NCI-H2029 treated with DMSO at 0.1 percent for 48 hours (cell line): ENCODE measurements at places on chromosomes 2 and 18.

DNA sequence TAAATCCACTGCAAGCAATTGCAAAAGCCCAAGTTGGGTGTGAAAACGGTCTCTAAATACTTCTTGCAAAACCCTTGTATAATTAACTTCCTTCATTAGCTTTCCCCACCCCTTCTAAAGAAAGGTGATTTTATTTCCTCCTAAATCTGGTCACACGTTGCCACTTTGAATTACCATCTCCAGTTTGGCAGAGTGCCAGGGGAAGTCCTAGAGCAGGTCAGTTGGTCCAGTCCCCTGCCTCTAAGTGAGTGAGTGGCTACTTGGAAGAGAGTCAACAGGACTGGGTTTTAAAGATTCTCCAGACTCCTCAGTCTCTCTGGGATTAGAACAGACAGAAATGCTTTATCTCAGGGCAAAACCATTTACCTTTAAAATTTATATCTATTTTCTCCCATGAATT lies 18.7 kb upstream of the LYPD6B start:
- peak; percentile 51 for DNase-seq

DNA sequence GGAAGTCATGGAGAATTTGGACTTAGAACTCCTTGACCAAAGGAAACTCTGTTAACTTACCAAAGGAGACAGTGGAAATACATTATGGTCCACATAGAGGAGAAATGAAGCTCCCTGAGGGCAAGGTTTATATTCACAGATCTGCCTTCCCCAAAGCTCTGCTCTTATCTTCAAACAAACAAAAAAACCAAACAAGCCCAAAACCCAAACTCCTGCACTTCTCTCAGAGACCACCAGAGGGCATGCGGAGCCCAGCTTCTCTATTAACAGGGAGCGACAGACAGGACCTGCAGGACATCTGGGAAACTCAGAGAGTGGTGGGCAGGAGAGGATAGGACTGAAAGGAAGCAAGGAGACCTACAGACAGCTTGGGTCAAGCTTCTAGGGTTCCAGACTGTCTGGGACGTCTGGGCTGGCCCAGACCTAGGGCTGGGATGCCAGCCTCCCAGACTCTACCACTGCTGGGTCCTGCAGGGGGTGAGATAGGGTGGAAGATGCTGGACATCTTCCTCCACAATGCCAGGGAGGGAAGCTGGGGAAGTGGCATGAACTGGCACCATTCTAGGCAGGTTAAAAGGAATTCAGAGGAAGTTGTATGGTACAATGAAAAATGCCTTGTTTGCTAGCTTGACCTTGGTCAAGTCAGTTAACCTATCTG lies 4.0 kb upstream of the WNT10A start:
- DNase-seq: peak; percentile 43

GRCh38 chr18:27017901-27018500 lies 152.5 kb upstream of the AQP4 start:
- DNase-seq: no peak

- DNase-seq: no peak
These were observed 408.4 kb downstream of the HRH4 start for GRCh38 chr18:24868760-24869237.

DNA sequence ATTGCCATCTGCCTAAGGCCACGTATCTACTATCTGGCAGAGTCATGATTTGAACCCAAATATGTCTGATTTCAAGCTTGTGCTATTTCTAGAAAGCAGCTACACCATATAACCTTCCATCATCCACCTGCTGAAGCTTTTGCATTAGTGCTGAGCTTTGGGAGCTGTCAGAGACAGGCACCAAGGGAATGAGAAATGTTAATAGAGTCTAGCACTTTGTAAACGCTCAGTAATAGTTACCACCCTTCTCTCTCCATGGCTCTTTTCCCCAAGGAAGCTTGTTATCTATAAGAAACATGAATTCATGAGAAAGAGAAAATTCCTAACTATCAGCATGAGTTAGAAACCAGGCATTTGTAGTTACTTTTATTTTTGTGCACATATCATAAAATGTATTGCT lies 151.5 kb downstream of the CPS1 start:
- DNase-seq: no peak

- peak; percentile 13 for DNase-seq
These were observed 7.0 kb upstream of the TYMS start for GRCh38 chr18:650428-650858.

- no peak for DNase-seq
These were observed 78.0 kb downstream of the PTPN4 start for GRCh38 chr2:119837759-119838158.

DNA sequence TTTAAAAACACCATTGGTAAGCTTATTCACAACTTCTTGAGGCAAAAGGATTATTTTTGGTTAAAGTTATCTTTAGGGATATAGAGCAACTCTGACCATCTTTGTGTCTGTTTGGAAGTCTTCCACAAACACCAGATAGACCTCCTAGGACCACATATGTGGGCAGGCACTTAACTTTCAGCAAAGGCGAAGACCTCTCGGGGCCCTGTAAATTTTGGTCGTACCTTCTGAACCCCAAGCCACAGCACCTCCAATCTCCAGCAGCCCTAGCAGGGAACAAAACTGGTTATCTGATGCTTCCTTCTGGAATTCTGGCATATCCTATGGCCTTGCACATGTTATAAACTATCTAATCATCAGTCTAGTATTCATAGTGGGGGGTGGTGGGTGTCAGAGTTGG lies 114.8 kb downstream of the MBD5 start:
- DNase-seq: no peak

DNA sequence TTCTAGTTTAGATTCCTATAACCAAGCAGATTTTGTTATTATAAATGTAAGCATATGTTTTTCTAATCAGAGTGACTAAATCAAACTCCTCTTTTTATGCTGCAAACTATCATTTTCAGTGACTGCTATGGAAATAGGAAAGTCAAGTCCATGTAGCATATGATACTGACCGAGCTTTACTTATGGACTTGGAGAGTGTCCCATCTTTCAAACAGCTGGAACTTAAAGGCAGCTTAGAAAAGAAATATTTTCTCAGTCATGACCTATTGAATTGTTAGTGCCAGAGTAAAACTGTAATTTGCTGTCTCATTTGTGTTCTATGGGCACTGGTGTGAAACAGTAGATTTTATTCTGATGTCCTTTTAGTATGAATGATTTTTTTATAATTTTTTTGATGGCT lies 76.7 kb downstream of the PHLPP1 start:
- DNase-seq: no peak
